RKO (cell line): ENCODE measurements at places on chromosomes 1 and 21.
A peak's percentile ranks its signal among the peaks of the same experiment; 100 is the strongest.

GRCh38 chr1:28045777-28046176 lies 42.6 kb downstream of the EYA3 start:
- DNase-seq = peak; percentile 48

DNA sequence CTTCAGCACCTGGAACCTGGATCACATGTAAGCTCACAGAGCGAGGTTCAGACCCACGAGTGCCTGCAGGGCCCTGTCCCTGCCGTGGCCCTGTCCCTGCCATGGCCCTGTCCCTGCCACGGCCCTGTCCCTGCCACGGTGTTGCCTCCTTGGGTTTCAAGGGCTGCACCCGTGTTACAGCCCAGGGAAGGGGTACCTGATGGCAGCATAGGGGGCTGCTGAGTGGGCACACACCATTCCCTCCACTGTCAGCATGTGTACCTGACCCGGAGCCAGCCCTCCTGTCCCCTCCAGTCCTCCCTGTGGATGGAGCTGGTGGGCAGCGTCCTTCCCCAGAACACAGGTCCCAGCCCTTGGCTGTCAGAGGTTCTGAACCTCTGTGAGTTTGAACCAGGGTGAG lies 15.3 kb downstream of the DFFB start:
- DNase-seq = no peak

DNA sequence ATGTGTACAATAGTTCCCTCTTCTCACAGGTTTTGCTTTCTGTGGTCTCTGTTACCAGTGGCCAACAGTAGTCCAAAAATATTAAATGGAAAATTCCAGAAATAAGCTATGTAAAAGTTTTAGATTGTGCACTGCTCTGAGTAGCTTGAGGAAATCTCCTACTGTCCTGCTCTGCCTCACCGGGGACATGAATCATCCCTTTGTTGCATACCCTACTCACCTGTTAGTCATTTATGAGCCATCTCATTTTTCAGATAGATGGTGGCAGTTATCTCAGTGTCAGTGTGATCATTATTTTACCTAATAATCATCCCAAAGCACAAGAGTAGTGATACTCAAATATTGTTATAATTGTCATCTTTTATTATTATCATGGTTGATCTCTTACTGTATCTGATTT lies 688.1 kb downstream of the PLA2G4A start:
- peak; percentile 76 for DNase-seq

DNA sequence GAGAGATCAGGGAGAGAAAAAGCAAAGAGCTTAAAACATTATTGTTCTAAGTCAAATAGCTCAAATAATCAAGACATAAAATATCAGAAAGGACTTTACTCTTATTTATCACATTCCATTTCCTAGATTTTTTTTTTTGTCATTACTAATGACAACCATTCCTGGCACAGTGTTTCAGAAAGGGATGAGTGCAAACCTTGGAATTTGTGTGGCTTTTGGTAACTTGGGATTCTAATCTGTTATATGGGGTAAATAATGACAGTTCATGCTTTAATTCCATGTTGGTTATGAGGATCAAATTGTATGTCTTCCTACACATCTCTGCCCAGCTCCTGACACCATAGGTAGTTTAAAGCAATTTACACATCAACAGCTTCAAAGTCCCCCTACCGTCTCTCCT lies 358.4 kb upstream of the ADGRL4 start:
- DNase-seq = no peak

DNA sequence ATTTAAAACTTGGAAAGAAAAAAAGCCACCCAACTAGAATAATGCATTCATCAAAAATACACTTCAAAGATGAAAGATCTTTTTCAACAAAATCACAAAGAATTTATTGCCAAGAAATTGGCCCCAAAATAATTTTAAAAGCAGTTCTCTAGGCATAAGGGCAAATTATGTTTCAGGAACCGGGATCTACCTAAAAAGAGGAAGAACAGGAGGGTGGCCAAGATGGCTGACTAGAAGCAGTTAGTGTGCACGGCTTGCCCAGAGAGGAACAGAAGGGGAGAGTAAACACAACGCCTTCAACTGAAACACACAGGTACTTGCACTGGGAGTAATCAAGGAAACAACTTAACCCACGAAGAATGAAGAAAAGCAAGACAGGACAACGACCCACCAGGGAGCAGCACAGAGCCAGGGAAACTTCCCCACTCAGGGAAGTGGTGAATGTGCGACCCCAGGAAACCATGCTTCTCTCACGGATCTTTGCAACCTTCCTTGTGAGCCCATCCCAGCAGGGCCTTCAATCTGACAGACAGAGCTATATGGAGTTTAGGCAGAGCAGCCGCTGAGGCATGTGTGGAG lies 46.1 kb downstream of the ACKR1 start:
- DNase-seq = no peak

GRCh38 chr1:158095737-158096335 lies 84.9 kb upstream of the CD1D start:
- no peak for DNase-seq

GRCh38 chr1:41835485-41835884 lies 83.2 kb downstream of the HIVEP3 start:
- no peak for DNase-seq

DNA sequence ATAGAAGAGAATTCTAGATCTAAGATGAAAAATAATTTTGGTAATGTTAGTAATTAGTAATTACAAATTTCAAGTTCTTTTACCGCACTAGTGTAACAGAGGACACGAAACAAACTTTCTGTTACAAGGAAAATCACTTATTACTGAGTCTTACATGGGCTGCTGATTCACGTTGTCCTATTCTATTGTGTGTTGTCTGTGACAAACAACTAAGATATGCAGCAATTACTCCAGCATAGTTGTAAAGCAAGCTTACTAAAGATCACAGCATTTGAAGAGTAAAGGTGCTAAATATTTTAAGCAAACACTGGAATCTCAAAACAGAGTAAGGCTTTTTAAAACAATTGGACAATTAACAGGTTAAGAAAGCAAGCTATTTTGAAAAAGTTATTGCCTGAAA lies 502.3 kb downstream of the KCNT2 start:
- peak; percentile 9 for DNase-seq

DNA sequence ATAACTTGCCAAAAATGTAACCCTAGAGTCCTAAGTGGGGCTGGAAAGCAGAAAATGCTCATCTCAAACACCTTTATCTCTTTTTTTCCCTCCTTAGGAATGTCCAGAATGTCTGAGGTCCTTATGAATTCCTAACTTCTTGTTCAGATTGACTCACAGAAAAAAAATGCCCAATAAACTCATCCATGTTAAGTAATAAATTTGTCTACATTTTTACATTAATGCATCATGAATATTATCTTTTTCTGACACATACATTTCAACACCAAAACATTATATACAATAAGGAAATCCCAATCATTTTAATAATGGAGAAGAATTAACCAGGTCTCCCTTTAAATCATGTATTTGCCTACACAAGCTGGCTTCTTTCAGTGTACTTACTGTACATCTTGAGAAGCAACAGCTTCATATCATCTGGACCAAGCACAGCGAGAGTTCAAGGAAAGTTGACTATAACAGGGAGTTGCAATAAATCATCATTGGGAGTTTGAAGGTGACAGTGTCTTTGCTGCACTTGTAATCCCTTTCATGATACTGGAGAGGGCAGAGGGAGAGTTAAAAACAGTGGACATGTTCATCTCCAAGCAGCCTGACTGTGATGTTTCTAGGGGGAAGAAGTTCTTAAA lies 565.2 kb downstream of the LTN1 start:
- no peak for DNase-seq

- no peak for DNase-seq
These were observed 83.1 kb downstream of the ESRRG start for GRCh38 chr1:216640100-216640499.

GRCh38 chr1:159030877-159031447 lies 21.3 kb downstream of the IFI16 start:
- no peak for DNase-seq
